H9 (cell line): ENCODE measurements at places on chromosomes 3 and 15. TPM values are rescaled to one million over a fixed set of nuclear protein-coding genes. Genes with fewer than 3 reads are reported as not detected.

The SUCNR1 gene
- total RNA-seq = not detected in 2 replicates

The ARGFX gene
- not detected in 2 replicates for total RNA-seq

The TTLL13 gene
- total RNA-seq = not detected in 2 replicates

The FOXL2NB gene
- 0.31 and 0.55 TPM in 2 replicates for total RNA-seq

The TRIM42 gene
- not detected in 2 replicates for total RNA-seq

The LRTM1 gene
- total RNA-seq = not detected in 2 replicates

The GOLGA6L22 gene
- total RNA-seq = not detected in 2 replicates

The TNIK gene
- 10.2 and 15.9 TPM in 2 replicates for total RNA-seq

The FILIP1L gene
- 0.07 and 0.22 TPM in 2 replicates for total RNA-seq

The SERPINI2 gene
- 0.22 TPM in 1 of 2 replicates, not detected in the other for total RNA-seq

The LDHAL6B gene
- not detected in 2 replicates for total RNA-seq

The SAXO2 gene
- total RNA-seq = 2.6 and 3.1 TPM in 2 replicates

The TCTA gene
- total RNA-seq = 11.2 and 12.2 TPM in 2 replicates

The TERC gene
- total RNA-seq = 12.9 and 14.1 TPM in 2 replicates

The UBA3 gene
- total RNA-seq = 64.5 and 67.2 TPM in 2 replicates

The GHSR gene
- not detected in 2 replicates for total RNA-seq

The EFHB gene
- total RNA-seq = 1.6 and 1.9 TPM in 2 replicates

The RTP3 gene
- total RNA-seq = not detected in 2 replicates

The NOX5 gene
- total RNA-seq = 0.04 TPM in 1 of 2 replicates, not detected in the other

The GNAT1 gene
- 0.18 TPM in 1 of 2 replicates, not detected in the other for total RNA-seq

The CP gene
- total RNA-seq = 0.66 and 1.1 TPM in 2 replicates

The CHL1 gene
- 0.04 TPM in 1 of 2 replicates, not detected in the other for total RNA-seq

The LRRC31 gene
- total RNA-seq = not detected in 2 replicates

The ABI3BP gene
- 0.26 and 0.28 TPM in 2 replicates for total RNA-seq

The FRMD5 gene
- total RNA-seq = 3.8 and 3.9 TPM in 2 replicates

The TLR9 gene
- not detected in 2 replicates for total RNA-seq

The GP5 gene
- total RNA-seq = not detected in 2 replicates

The C15orf62 gene
- 0.44 and 0.70 TPM in 2 replicates for total RNA-seq

The P3H2 gene
- total RNA-seq = 41.1 and 41.5 TPM in 2 replicates

The DPPA4 gene
- 796 and 821 TPM in 2 replicates for total RNA-seq

The ANKUB1 gene
- total RNA-seq = not detected in 2 replicates

The RASGRP1 gene
- total RNA-seq = 0.50 and 0.85 TPM in 2 replicates

The TF gene
- 0.09 and 0.18 TPM in 2 replicates for total RNA-seq

The ZKSCAN7 gene
- total RNA-seq = 7.0 and 8.7 TPM in 2 replicates

The PARP15 gene
- 0.18 and 0.24 TPM in 2 replicates for total RNA-seq

The HYAL1 gene
- 2.0 and 2.2 TPM in 2 replicates for total RNA-seq

The NPTN gene
- total RNA-seq = 89.1 and 90.9 TPM in 2 replicates

The LAMB2 gene
- 121 and 130 TPM in 2 replicates for total RNA-seq
